ENCODE measurements at places on chromosomes 2 and 18. TPM values are rescaled to one million over a fixed set of nuclear protein-coding genes. Genes with fewer than 3 reads are reported as not detected.

- no peak overlapping the region for H3K4me3 ChIP-seq
- H3K36me3 ChIP-seq: no peaks in the 10 kb centered on the region
- no peak overlapping the region for H3K27ac ChIP-seq
- H3K27me3 ChIP-seq: no peaks in the 10 kb centered on the region
- no peaks in the 10 kb centered on the region for H3K4me1 ChIP-seq
These were observed 76.9 kb downstream of the NRXN1 start for GRCh38 chr2:50955081-50955480.

DNA sequence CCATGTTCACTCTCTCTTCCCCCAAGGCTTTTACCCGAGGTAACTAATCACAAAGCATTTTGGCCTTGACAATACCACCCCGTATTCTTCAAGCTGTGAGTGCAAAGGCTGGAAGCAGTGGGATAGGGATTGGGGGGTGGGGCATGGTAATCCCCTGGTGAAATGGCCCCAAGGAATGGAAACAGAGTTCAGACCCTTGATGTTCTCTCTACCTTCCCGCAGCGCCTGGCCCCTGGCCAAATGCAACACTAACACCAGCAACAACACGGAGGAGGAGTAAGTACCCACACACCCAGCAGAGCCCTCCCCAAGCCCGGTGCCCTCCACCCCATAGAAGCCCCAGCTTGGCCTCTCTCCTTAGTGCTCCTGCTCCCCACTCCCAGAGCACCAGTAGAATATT is 36.9 kb downstream of the CNGA3 start:
- H3K27ac ChIP-seq: no peak overlapping the region
- H3K27me3 ChIP-seq: peaks cover 6% of the 10 kb centered on the region
- H3K36me3 ChIP-seq: no peaks in the 10 kb centered on the region
- no peak for DNase-seq
- no peak overlapping the region for H3K4me3 ChIP-seq
- no peaks in the 10 kb centered on the region for H3K4me1 ChIP-seq

GRCh38 chr2:677959-678550 is 849 bp upstream of the TMEM18 start:
- H3K27ac ChIP-seq: peak overlapping the region; percentile 99
- no peak for DNase-seq
- peaks cover 21% of the 10 kb centered on the region for H3K4me1 ChIP-seq
- no peaks in the 10 kb centered on the region for H3K27me3 ChIP-seq
- H3K4me3 ChIP-seq: peak overlapping the region; percentile 99

GRCh38 chr2:222319586-222320435 is 21.0 kb upstream of the PAX3 start:
- peak overlapping the region; percentile 43 for H3K4me3 ChIP-seq
- H3K27ac ChIP-seq: no peak overlapping the region
- H3K4me1 ChIP-seq: no peaks in the 10 kb centered on the region
- H3K36me3 ChIP-seq: no peaks in the 10 kb centered on the region
- H3K27me3 ChIP-seq: peaks cover 31% of the 10 kb centered on the region

Gene TCF23
- total RNA-seq: 0.03 TPM

DNA sequence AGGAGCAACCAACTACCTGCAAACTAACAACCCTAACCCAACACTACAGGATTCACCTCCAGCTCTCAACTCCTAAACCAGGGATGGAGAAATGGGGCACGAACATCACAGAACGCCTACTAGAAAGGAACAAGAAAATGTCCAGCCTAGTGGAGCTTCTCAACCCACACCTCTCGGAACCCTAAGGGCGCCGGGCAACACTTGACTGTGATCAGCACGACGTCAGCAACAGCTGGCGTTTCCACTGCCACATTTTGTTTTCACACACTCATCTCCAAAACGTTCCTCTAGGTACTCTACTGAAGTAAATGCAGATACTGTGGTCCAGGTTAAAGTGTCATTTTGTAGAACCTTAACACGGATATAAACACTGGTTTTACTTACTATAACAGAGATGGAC is 4.2 kb downstream of the RNASEH1 start:
- peaks cover 31% of the 10 kb centered on the region for H3K36me3 ChIP-seq
- no peak overlapping the region for H3K4me3 ChIP-seq
- DNase-seq: no peak
- no peaks in the 10 kb centered on the region for H3K27me3 ChIP-seq
- H3K27ac ChIP-seq: no peak overlapping the region
